ENCODE measurements at places on chromosomes 13 and 19.

DNA sequence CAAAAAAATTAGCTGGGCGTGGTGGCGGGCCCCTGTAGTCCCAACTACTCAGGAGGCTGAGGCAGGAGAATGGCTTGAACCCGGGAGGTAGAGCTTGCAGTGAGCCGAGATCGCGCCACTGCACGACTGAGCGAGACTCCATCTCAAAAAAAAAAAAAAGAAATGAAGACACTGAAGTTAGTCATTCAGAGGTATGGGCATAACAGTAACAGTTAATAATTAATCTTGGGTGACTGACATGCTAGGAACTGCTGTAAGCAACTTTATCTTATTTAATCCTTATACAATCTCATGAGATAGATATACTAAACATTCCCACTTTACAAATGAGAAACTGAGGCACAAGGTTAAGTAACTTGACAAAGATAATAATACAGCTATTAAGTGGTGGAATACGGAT is 4.9 kb downstream of the SKA3 start:
- DNase-seq: no peak

DNA sequence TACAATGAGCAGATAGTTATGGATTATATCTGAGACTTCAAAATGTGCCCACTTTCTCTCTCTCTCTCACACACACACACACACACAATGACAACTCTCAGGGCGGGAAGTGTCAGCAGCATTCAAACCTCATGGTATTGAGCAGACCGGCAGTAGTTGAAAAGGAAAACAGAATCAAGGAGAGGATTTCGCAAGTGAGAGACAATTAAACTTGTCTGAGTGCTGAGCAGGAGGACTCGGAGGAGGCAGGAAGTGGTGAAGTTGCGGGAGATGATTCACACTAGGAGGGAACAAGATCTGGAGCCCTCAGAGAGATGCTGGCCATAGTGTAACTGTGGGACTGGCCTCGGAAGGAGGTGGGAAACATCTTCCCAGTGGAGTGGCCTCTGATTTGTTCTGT is 353.1 kb downstream of the EFNB2 start:
- peak; percentile 67 for DNase-seq

DNA sequence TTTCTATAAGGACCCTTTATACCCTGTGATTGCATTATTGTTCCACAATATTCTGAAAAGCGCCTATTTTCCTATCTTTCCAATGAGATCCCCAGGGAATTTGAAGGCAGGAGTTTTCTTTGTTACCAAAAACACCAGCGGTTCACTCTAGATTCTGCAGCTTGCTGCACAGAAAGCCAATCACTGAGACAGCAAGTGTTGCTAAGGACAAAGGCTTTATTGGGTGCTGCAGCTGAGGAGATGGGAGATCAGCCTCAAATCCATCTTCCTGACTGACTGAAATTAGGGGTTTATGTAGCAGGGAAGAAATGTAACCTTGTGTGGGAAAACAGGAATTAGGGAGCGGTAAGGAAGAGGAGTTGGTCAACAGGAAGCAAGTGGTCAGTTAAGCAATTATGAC is 42.6 kb upstream of the MYO16 start:
- DNase-seq: no peak

DNA sequence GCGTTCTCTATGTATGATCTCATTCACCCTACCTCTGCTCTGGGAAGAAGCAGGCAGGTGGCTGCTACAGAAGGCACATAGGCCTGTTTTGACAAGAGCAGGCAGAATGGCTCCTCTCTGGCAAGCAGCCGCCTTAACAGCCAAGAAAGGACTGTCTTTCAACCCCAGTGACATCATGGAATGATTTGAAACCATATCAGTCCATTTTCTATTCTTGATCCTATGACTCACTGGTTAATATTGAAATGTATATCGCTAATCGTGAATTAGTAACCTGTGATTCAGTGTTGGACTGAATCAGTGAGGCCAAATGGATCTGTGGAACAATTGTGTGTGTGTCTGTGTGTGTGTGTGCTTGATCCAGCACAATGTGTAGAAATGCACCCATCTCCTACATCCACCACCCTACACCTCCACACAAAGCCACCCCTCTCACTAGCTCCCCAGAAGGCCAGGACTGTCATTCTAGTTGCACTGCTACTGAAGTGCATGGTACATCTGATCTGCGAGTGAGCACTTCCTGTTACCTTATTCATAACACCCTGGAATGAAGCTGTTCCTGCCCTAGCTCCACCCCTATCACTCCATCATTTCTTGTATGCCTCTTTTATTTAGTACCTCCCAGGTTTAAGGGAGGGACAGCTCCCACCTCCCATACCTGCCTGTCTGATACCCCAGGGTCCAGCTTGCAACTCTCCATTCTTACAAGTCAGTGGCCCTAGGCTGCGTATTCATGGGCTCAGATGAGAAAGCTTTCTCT is 460.0 kb downstream of the FOXO1 start:
- DNase-seq: no peak

GRCh38 chr13:92963029-92963428 is 263.6 kb upstream of the GPC6 start:
- no peak for DNase-seq

DNA sequence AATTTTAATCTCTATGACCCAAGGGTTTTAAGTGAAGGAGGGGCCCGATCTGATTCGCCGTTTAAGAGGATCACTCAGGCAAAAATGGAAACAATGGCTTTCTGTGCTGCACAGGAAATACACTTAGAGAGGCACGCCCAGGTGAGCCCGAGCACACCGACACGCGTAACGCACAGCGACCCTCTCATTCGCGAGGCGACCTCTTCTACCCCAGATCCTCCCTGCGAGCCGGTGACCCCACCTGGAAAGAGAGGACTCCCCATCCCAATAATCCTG is 216 bp downstream of the SH2D3A start:
- DNase-seq: no peak

DNA sequence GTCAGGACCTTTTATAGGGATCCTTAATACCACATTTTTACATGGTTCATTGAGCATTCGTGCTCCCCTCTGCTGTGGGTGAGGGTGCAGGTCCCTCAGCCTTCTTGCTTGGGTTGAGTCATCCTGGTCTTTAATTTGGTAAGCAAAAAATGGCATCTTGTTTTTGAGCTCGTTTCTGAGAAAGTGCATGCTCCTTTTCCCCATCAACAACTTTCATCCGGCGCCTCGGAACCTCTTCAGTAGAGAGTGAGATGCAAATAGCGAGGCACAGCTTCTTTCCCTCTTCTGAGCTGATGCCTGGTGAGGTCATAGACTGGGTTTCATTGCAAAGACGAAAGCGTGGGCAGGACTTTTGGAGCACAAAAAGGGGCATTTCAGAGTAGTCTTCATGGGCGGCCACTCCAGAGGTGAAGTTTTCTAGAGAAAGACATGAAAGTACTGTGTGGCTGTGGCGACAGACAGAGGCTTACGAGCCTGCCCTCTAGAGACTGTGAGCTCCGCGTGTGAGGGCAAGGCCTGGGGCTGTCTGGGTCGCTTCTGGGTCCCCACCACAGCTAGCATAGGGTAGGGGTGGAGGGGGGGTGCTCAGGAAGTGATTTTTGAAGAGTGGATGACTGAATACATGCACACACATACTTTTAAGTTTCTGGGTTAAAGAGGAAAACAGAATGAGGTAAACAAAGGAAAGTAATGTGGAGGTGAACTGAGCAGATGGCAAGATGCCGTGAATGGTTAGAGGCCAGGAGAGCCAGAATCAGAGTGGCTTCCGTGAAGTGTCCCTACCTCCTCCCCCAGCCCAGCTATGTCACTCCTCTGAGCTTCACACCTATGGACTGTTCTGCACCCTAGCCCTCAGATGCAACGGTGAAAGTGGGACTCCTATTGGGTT is 44.3 kb downstream of the BBC3 start:
- no peak for DNase-seq

DNA sequence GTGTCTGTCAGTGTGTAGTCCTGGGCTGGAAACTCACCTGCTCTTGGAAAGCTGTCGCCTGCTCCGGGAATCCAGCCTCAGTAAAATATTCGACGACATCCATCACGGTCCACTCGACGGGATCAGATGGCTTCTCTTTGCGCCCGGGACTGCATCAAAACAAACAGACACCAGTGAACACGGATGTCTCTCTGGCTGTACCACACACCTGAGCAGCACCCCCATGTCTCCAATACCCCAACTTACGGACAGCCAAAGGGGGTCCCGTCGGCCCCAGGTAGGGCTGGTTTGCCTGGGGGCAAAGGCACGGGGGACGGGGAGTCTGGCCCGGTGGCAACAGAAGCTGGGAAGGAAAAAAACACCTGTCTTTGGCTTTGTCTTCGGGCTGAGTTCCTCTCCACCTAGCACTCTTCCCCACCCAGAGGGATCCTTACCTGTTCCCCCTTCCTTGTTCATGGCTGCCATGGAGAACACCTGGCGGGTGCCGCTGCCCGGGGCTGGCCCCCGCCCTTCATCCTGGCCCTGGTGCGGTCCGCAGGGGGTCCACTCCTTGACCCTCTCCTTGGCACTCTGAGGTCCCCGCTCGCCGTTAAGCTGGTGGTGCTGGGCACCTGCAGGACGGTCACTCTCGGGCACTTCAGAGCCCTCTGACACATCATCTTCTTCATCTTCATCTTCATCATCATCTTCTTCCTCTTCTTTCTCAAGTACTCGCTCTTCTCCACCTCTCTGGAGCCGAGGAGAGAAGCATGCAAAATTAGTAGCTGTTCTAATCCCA is 1.7 kb downstream of the SAMD1 start:
- no peak for DNase-seq

DNA sequence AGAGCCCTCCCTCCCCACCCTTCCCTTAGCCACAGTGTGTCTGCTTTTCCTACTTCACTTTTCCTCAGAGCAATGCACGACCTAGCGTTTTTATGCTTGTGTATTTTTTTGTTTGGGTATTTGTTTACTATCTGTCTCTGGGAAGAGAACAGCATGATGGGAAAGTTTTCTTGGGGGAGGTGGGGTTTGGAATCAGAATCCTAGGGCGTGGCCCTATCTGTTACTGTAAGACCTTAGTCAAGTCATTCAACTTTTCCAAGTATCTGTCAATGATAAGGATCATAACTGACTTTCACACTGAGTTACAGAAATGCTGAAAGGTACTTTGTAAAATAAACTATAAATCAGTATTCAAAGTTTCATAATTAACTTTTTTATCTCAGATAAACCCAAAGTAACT is 146.3 kb upstream of the WASF3 start:
- no peak for DNase-seq
